ENCODE measurements at places on chromosomes 3 and 15.

DNA sequence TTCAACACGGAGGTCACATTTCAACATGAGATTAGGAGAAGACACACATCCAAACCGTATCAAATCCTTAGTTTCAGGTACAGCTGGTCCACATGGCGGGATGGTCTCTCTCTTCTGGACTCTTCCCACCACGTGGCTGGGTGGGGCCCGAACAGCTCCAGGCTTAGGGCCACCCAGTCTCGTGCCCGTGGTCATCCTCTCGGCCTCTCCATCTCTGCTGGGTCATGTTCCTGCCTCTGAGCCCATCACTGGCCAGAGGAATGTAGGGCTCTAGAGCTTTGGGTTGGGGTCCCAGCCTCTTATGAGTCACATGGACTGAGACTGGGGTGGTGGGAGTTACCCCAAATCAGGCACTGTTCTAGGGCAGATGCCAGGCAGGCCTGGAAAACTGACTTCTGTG is 12.2 kb downstream of the SYNM start:
- DNase-seq, result no peak

GRCh38 chr3:111784001-111784400 is 75.1 kb upstream of the PHLDB2 start:
- no peak for DNase-seq

GRCh38 chr3:195877136-195877715 is 31.1 kb downstream of the TNK2 start:
- DNase-seq, result no peak

GRCh38 chr3:32667072-32667582 is 17.9 kb upstream of the CNOT10 start:
- DNase-seq, result no peak

DNA sequence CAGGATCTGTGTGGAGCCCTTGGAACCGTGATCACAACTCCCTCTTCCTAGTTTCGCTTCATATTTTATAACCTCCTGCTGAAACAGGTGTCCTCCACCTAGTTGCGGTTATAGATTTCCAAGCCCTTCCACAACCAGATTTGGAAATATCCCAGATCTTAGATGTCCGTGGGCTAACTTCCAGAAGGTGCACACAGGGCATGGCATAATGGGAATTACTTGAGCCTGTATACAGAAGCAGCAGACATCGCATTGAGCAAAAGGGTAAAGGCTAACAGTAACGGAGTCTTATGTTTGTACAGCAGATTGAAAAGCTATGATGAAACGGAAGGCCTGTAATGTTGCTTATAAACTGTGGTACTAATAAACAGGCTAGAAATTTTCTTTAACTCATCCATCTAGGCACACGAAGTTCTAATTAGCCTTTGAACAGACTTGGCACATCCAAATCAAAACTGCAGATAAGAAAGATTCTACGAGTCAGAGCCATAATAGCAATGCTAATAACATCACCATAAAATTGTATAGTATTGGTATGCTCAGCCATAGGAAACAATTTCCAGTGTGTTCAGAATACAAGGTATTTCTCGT is 1.2 kb upstream of the USF3 start:
- no peak for DNase-seq

DNA sequence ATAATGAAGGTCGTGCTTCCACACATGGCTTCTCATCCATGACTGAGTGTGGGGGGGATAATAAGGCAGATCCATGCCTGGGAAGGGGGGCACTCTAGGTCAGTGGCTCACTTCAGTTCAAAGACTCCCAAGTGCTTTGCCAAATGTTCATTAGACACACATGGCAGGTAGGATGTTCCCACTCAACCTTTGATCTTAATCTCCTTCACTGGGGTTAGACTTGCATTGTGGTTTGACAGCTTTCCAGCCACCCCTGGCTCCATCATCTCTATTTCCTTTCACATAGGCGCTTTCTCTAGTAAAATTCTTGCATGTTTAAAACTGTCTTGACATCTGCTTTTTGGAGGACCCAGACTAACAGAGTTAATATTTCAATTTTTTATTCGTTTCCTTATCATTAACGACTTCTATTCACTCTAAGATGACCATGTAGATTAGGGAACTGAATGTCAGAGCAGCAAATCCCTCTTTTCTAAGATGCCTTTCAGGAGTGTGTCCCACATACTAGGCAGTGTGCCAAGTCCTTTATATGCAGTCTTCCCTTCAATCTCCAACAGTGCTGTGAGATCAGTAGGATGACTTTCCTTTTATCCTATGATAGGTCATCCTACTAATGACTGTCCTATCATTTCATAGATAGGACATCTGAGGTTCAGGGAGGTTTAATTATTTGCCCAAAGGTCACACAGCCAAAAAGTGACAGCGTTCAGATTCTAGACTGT is 57.9 kb downstream of the BTD start:
- DNase-seq, result no peak

DNA sequence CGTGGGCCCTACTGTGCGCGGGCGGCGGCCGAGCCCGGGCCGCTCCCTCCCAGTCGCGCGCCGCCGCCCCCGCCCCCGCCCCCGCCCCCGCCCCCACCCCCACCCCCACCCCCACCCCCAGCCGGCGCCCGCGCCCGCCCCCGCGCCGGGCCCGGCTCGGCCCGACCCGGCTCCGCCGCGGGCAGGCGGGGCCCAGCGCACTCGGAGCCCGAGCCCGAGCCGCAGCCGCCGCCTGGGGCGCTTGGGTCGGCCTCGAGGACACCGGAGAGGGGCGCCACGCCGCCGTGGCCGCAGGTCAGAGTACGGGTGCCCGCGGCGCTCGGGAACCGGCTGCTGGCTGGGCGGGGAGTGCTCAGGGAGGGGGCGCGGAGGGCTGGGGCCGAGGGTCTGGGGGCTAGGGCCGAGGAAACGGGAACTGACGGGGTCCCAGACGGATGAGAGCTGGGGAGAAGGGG is 1.1 kb upstream of the PPARG start:
- no peak for DNase-seq

GRCh38 chr15:65740148-65740547 is 51.9 kb downstream of the DENND4A start:
- DNase-seq, result no peak

DNA sequence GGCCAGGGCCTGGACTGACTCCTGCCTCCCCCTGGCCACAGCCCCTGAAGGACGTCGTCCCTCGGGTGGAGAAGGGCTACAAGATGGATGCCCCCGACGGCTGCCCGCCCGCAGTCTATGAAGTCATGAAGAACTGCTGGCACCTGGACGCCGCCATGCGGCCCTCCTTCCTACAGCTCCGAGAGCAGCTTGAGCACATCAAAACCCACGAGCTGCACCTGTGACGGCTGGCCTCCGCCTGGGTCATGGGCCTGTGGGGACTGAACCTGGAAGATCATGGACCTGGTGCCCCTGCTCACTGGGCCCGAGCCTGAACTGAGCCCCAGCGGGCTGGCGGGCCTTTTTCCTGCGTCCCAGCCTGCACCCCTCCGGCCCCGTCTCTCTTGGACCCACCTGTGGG is 10.3 kb upstream of the LMAN1L start:
- DNase-seq, result no peak

GRCh38 chr3:188595890-188596376 is 442.0 kb downstream of the LPP start:
- no peak for DNase-seq

GRCh38 chr3:53837331-53837730 is 8.9 kb downstream of the CHDH start:
- no peak for DNase-seq

Measured in activated CD4-positive, alpha-beta T cell treated with anti-CD3 and anti-CD28 coated beads, Interleukin-2, amount 50 U/mL, for 24 hours (primary cell).